ENCODE measurements at places on chromosomes 2 and 18. TPM values are rescaled to one million over a fixed set of nuclear protein-coding genes. Genes with fewer than 3 reads are reported as not detected.
A peak's percentile ranks its signal among the peaks of the same experiment; 100 is the strongest.

DNA sequence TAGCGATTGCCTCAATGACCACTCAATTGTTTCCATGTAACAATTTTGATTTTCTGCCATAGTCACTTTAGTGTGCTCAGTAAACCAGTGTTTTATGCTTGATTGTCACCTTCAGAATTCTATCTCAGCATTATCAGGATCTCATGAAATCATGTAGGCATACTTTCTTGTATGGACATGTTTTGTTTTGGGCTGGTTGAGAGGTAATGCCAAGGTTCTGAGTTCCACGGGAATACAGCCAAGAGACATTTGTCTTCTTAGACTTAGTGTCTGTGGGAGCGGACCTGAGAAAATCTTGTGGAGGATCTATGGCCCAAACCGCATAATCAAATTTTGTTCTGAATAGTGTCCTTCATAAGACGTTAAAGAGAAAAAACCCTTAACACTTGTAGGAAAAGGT is 10.2 kb downstream of the MSTN start:
- no peak for DNase-seq

GRCh38 chr2:121194626-121195025 is 90.4 kb downstream of the TFCP2L1 start:
- no peak for DNase-seq

- DNase-seq, result no peak
Measured at GRCh38 chr18:12035481-12035880, 54.2 kb downstream of the IMPA2 start.

DNA sequence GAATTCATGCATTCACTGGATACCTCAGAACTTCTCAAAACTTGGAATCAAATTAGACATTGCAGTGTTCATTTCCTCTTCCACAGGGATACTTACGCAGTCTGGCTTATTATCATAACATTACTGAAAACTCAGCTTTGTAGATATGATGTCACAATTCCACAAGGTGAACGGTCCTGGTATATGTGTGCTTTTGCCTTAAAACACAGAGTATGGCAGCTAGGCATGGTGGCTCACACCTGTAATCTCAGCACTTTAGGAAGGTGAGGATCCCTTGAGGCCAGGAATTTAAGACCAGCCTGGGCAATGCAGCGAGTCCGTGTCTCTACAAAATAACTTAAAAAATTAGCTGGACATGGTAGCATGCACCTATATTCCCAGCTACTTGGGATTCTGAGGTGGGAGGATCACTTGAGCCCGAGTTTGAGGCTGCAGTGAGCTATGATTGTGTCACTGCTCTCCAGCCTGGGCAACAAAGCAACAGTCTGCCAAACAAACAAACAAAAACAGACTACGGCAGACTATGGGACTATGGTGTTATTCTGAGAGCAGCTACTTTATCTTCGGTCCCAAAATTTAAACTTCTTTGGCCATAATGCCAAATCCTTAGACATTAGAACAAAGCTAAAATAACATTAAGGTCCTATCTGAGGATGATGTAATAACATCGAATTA is 1191.9 kb upstream of the SLC39A10 start:
- no peak for DNase-seq

GRCh38 chr18:8142932-8143331 is 466.3 kb upstream of the RAB12 start:
- no peak for DNase-seq

DNA sequence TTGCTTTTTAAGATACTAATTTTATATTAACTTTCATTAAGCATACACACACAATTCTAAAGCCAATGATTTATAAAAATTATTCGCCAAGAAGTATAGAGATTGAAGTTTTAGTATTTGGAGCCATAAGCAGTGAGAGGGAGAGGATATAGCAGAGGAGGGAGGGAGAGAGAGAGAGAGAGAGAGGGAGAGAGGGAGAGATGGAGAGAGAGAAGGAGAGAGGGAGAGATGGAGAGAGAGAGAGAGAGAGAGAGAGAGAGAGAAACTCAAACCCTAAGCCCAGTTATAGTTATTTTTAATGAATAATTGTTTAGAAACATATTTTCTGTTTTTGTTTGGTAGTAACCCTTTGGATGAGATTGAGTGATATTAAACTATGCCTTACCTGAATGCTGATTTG is 5.3 kb downstream of the TWIST2 start:
- DNase-seq, result no peak

- no peak for DNase-seq
Measured at GRCh38 chr2:220365023-220365422, 737.6 kb downstream of the SLC4A3 start.

- no peak for DNase-seq
Measured at GRCh38 chr2:8234253-8234652, 447.6 kb upstream of the ID2 start.

DNA sequence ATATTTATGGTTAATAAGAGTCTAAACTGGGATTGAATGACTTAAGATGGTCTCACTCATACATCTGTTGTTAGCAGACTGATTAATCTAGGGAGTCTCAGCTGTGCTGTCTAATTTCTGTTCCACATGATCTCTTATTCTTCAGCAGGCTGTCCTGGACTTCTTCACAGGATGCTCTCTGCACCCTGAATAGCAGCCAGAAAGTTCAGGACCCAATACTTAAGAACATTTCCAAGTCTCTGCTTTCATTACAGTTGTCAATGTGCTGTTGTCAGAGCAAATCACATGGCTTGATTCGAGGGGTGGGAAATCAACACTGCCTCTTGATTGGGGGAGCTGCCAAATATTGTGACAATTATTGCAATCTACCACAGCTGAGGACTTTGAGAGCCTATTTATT is 627.1 kb upstream of the SLC8A1 start:
- no peak for DNase-seq

DNA sequence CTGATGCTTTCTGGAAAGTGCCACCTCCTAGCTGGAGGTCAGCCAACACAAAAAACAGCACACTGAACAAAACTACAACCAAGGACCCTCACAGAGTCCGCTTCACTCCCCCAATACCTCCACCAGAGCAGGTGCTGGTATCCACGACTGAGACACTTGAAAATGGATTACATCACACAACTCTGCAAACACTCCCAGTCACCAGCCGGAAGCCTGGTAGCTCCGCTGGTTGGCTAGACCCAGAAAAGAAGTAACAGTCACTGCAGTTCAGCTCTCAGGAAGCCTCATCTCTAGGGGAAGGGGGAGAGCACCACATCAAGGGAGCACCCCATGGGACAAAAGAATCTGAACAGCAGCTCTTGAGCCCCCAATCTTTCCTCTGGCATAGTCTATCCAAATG is 175.4 kb downstream of the LCLAT1 start:
- DNase-seq, result no peak

DNA sequence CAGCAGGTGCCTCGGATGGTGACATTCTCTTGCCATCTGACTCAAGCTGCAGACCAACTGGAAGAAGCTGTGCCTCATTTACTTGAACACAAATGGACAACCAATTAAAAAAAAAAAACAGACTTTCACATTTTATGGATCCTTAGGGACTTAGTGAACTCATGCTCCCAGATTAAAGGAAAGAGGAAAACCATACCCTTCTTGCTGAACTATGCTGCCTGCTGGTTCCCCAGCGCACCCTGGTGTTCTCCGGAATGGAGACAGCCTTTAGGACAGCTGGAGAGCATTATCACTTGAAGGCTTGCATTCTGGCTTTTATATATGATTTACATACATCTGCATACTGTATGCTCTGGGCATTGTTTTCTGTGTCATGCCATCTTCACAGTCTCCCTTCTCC is 370.7 kb downstream of the SLC4A3 start:
- DNase-seq, result peak; percentile 52

DNA sequence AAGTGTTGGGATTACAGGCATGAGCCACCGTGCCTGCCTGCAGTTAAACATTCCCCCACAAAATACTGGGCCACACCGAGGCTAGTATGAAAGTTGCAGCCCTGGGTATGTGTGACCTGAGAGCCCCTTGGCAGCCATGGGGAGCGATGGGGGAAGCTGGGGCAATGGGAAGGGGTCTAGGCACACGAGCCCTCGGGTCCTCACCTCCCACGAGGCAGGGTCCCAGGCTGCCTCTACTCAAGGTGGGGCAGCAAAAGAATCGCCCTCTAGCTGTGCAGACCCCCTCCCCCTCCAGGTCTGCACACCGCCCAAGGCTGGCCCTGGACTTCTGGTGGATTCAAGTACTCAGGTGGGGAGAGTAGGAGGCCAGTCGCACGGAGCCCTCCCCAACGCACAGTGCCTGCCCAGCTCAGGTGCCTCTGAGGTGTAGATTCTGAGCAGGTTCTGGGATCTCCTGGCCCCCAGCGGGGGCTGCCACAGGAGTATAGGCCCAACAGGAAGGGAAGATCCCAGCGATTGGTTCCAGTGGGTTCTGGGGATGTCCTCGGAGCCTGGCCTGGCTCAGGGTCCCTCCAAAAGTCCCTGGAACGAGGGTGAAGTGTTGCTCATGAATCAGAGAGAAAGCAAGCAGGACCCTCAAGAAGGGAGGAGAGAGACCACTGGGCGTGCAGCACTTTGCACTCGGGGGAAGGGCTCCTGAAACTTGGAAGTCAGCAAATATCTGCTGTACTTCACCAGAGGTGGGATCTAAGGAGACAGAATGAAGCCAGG is 2.6 kb downstream of the GPR35 start:
- DNase-seq, result peak; percentile 15

GRCh38 chr18:12879840-12880540 is 4.0 kb downstream of the PTPN2 start:
- DNase-seq, result no peak

- no peak for DNase-seq
Measured at GRCh38 chr2:86300496-86300895, 36.9 kb downstream of the REEP1 start.

- no peak for DNase-seq
Measured at GRCh38 chr2:147198651-147199171, 646.1 kb upstream of the ACVR2A start.

- DNase-seq, result no peak
Measured at GRCh38 chr18:35024965-35025364, 16.2 kb upstream of the MAPRE2 start.

- DNase-seq, result no peak
Measured at GRCh38 chr18:14928396-14928795, 180.4 kb downstream of the ANKRD30B start.

- DNase-seq, result peak; percentile 62
Measured at GRCh38 chr2:70086278-70086837, 919 bp upstream of the PCBP1 start.

DNA sequence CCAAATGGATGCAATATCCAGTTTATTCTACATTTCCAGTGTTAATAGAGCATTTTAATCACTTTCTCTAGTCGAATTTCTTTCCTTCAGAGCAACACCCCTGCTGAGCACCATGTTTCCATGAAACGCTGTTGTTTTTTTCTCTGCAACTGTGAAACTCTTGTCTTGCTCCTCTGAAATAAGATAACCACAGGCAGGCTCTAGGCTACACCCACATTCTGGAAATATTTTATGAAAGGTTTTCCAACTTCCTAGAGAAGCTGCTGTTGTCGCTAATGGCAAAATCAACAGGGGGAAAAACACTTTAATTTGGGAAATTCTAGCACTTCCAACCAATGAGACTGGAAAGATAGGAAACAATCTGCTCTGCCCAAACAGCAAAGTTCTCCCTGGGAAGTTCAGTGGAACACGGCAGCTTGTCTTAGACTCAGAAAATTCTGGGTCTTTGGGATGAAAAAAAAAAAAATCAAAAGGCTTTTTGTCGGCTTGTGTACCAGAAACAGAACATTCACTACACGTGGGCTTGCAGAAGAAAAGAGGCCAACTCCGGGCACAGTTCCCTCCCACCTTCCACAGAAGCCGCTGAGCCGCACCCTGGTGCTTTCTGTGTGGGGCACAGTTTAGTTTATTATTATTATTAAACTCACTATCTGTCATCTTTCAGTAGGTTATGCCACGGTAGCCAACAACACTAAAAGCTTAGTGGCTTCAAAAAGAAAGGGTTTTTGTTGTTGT is 98.7 kb downstream of the MMADHC start:
- DNase-seq, result no peak

GRCh38 chr2:20224716-20225293 is at the start of gene SDC1:
SDC1 (minus strand) TSS chr2:20225130; CDS start chr2:20224867, 263 bp downstream.
- peak; percentile 76 for DNase-seq

DNA sequence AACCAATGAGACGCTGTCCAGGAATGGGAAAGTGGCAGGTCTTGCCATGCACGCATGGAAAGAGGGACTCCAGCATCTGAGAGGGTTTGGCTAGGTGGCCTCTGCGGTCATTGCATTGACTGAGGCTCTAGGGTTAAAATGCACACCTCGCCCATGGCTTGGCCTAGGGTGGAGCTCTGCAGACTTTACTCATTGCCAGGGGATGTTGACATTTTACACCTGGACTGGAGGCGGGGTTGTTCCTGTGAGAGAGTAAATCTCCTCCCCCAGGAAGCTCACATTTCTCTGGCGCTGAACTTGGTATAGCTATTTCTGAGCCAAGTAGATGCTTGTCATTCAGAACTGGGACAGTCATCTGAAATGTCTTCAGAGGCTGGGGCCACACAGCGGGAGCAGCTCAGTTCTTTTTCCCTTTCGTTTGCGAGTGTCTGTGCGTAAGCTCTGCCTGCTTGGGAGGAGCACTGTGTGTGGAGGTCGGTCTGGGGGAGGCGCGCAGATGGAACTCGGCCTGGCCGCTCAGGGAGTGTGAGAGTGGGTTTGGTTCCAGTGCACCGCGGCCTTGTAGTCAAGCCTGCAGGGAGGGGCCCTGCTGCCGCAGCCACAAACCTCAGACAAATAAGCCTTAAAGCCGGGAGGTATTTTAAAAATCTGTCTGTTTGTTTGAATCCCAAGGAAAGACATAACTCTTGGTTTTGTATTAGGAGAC is 76.5 kb downstream of the LPIN1 start:
- DNase-seq, result no peak

DNA sequence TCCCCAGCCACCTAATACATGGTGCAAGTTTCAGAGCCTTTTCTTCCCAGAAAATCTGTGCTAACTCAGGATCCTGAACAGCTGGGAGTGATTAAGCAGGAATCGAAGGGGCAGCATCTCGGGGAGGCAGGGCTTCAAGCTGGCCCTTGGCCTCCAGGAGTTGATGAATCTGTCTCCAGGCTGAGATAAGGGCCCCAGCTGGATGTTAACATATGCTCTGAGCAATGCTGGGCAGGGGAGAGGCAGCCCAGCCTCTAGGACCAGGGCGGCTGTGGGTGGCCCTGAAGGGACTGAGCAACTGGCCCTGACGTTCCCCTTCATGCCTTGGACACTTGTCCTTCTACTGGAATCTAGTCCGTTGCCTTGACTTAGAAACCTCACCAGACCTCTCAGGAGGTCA is 84.1 kb upstream of the EPC2 start:
- no peak for DNase-seq

AQP4 gene
- total RNA-seq, result 0.42 TPM

SIGLEC15 gene
- 0.13 TPM for total RNA-seq

IL36RN gene
- total RNA-seq, result not detected

CCDC88A gene
- total RNA-seq, result 87.5 TPM

NEUROD1 gene
- not detected for total RNA-seq

GPAT2 gene
- total RNA-seq, result not detected

UXS1 gene
- 46.3 TPM for total RNA-seq

EPB41L3 gene
- total RNA-seq, result 14.3 TPM

ST8SIA3 gene
- total RNA-seq, result 2.3 TPM

SGPP2 gene
- not detected for total RNA-seq
